G401 (cell line): ENCODE measurements at places on chromosomes 4 and X.

DNA sequence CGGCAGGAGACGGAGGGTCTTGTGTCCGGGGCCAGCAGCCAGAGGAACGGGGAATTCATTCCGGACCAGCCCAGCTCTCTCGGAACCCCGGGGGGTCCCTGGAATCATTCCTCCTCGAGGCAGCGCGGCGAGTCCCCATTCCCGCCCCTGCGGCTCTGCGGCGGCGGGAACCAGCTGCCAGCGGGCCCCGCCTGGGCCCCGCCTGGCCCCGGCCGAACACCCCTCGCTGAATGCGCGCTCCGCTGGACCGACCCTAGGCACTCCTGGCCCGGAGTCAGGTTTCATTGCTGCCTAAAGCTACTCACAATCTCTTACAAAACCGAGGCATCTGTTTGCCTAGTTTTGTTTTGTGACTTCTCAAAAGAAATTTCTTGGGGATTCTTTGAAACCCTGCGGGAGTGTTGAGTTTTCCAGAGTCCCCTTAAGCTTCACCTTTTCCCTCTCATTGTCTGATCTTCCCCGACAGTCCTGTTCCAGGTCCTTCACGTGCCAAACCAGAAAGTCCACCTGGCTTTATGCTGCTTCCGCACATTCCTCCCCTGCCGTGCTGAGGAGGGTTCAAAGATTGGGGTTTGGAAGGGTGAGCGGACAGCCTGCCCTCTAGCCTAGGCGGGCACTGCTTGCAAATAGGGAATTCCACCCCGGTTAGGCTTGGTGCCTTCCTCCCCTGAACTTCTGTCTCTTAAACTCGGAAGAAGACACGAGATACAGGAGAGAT, 789 bp downstream of the ARHGAP10 start:
- DNase-seq = no peak

GRCh38 chr4:134027931-134028330, 173.7 kb downstream of the PABPC4L start:
- DNase-seq = no peak

GRCh38 chr4:172356016-172356415, 542.8 kb downstream of the GALNTL6 start:
- DNase-seq = no peak

DNA sequence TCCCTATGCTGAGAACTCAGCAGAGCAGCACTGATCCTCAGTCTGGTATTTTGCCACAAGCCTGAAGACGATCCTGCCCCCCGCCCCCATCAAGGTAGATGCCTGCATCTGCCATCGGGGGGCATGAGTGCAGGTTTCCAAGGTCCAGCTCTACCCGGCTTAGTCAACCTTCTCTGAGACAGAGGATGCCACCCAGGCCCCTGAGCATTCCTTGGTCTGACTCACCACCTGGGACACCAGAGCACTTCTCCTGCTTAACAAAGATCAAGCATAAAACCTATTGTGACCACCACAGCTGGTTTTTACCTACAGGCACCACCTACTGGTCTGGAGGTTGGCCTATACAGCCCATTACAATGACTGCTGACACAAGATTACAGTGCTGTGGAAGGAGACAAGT, 1168.1 kb downstream of the PCDH19 start:
- DNase-seq = no peak

DNA sequence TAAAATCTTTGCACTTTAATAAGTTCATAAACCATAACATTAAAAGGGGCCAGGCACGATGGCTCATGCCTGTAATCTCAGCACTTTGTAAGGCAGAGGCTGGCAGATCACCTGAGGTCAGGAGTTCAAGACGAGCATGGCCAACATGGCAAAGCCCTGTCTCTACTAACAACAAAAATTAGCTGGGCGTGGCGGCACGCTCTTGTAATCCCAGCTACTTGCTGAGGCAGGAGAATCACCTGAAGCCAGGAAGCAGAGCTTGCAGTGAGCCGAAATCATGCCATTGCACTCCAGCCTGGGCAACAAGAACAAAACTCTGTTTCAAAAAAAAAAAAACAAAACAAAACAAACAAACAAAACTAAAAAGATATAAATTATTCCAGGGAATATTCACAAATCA, 595.2 kb upstream of the LCORL start:
- no peak for DNase-seq

GRCh38 chr4:123674762-123675465, 278.3 kb downstream of the SPRY1 start:
- peak; percentile 28 for DNase-seq

DNA sequence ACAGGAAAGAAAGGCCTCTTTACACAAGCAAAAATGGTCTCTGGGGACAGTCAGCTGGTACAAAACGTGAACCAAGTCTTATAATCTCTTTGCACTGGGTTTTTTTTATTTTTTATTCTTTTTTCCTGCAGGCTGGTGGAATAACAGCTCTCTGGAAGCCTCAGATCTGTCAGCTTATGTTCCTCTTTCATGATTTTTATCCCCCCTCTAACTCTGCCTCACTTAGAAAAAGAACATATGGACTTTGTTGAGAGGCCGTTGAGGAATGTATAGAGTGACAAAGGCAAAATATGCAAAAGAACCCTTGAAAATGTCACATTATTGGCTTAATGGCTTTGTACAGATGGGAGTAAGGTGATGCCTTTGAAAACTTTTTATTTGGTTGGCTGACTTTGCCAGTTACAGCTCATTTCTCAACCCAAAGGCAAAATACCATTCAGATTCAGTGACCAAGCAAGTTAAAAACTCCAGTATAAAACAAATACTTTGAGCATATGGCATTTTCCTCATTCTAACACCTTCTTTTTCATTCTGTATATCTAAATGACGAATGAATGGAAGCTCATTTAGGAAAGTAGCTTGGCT, 111.1 kb downstream of the RNF150 start:
- DNase-seq = no peak

GRCh38 chr4:182405087-182405486, 161.9 kb downstream of the TENM3 start:
- no peak for DNase-seq

GRCh38 chr4:162506253-162506652, 342.5 kb upstream of the FSTL5 start:
- no peak for DNase-seq

- DNase-seq = peak; percentile 77
Observed at GRCh38 chr4:107824350-107825071, at the start of gene SGMS2. Gene SGMS2 (plus strand): TSS chr4:107824932. CDS start chr4:107895554, 70,622 bp downstream.

DNA sequence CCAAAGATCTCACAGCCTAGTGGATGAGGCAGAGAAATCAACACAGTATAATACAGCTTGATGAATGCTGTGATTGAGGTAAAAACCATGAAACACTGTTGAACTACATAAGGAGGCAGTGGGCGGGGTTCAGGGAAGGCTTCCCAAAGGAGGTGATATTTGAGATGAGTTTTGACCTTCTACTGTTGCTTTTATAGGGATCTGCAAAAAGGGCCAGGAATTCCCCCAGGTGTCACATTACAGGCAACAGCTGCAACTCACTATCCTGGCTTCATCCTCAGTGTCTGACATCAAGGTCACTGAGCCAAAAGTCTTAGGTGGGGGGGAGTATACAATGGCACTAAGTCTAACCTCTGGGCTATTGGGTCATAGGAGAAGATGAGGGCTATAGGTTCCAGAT, 185.7 kb upstream of the NRK start:
- DNase-seq = no peak

- DNase-seq = no peak
Observed at GRCh38 chr4:137213372-137214173, 318.7 kb downstream of the PCDH18 start.

DNA sequence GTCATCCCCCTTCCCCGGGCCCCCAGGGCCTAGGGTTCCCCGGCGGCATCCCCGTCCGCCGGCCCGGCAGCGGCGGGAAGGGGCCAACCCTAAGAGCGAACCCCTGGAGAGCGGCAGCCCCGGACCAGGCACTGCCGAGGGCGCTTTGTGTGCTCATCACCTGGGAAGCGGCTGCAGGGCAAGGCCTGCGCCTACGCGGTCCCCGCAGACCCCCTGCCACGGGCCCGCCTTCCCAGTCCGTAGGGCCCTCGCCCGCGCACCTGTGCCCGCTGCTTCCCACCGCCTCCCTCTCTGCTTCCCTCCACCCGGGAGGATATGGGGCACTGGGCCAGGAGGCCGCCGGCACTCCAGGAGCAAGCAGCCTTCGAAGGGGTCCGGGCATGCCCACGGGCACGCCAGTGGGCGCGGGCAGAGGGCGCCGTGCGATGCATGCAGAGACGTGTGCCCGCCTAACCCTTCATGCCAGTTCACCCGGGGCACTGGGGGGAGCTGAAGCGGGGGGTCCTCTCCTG, 2.6 kb downstream of the FLNA start:
- DNase-seq = no peak

- no peak for DNase-seq
Observed at GRCh38 chr4:184889666-184890335, 64.0 kb upstream of the ACSL1 start.

DNA sequence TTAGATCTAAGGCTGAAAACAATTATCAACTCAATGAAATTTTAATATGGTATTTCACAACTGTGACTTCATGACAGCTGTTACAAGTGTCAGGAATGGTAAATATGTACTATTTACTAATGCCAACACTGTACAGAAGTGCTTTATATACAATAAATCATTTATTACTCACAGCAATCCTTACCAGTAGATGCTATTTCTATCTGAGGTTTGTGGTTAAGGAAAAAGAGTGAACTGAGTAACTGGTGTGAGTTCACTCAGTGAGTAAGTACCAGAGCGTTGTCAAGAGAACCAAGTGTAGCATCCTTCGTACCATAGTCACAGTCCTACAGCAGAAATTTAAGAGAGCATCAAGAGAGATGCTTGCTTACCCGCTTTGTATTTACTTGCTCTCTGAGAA, 23.3 kb downstream of the MTHFD2L start:
- no peak for DNase-seq

DNA sequence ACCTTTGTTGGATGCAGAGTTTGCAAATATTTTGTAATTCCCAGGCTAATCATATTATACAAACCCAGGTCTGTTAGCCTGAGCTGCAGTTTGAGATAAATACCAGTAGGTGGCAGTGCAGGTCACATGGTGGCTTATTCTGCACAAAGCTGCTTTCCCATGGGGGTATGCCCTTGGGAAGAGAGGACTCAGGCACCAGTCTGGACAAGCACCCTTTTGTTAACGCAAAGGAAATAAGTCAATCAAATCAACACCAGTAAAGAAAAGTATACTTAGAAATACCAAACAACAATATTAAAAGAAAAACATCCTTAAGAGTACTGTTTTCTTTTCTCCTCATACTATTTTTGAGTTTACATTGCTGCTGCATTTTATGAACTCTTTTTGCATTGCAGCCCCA, 389.0 kb upstream of the ZFP42 start:
- DNase-seq = peak; percentile 4

- no peak for DNase-seq
Observed at GRCh38 chr4:4662230-4662629, 120.4 kb upstream of the STX18 start.

DNA sequence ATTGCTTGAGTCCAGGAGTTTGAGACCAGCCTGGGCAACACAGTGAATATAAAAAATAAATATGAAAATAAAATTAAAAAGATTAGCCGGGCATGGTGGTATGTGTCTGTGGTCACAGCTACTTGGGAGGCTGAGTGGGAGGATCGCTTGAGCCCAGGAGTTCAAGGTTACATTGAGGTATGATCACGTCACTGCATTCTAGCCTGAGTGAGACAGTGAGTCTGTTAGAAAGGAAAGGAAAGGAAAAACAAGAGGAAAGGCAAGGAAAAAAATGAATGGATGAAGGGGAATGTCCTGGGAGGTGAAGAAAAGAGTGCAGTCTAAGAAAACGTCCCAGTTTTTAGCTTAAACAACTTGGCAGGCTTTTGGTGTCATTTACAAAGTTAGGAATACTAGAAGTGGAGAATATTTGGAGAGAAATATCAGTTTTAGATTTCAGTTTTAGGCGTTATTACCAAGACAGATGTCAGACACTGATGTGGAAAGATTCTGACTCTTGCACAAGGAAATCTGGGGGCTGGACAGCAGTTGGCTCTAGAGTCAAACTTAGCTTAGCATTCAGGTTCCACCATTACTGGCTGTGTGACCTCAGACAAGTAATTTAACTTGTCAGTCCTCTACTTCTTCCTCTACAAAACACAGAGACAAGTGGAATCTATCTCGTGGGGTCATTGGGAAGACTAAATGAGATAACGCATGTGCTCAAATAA, 139.0 kb downstream of the TSPAN5 start:
- DNase-seq = no peak

DNA sequence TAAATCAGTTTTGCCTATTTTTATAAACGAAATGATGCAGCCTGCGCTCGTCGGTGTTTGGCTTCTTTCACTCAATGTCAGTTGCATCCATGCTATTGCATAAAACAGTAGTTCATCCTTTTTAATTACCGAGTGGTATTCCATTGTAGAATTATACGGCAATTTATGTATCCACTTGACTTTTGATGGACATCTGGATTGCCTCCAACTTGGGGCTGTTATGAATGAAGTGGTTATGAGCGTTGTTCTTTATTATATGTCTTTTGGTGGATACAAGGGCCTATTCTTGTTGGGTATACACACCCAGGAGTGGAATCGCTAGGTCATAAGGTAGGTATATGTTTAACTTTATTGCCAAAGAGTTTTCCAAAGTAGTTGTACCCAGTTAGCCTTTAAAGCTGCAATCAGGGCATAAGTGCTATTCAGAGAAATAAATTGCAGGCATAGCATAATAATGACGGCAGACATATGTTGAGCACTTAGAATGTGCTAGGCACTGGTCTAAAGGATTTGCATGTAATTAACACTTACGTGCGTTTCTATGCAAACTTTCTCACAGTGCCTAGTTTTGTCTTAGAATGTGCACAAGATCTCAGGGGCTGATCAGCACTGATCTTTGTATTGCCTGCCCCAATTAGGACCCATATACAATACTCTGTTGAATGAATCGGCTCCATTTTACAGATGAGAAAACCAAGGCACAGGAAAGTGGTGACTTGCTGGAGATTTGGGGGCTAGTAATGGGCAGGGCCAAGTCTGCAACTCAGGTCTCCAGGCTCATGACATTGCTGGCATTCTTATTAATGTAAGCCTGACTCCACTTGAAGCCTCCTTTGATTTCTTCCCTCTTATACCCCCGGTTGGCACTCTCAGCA, 407.0 kb downstream of the BCOR start:
- DNase-seq = no peak

DNA sequence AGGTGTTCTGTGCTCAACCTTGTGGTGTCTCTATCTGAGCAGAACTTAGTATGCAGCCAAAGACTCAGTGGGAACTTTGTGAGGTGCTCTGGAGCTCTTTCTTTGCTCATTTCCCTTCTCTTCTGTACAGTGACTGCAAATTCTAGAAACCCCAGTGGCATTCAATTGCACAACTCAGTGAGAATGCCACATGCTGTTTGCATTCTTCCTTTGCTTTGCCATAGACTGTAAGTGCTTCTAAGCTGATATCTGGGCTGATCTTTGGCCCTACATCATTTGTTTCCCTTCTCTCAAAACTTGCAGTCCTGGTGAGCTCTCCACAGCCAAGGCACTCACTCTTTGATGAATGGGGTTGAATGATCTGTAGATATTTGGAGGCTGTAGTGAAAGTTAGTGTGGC, 7.0 kb downstream of the PNMA3 start:
- DNase-seq = no peak

DNA sequence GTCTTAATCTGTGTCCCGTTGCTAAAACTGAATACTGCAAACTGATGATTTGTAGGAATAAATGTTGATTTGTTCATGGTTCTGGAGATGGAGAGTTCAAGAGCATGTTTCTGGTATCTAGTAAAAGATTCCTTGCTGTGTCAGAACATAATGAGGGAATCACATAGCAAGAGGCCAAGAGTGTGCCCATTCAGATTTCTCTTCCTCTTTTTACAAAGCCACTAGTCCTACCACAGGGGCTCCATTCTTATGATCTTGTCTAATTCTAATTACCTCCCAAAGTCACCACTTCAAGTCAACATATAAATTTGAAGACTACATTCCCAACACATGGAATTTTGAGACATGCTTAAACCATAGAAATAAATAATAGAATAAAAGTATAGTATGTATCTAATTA, 608.8 kb upstream of the EPHA5 start:
- DNase-seq = no peak

GRCh38 chrX:139776599-139776998, 68.6 kb upstream of the MCF2 start:
- no peak for DNase-seq
